ENCODE measurements at places on chromosomes 5 and 9.

DNA sequence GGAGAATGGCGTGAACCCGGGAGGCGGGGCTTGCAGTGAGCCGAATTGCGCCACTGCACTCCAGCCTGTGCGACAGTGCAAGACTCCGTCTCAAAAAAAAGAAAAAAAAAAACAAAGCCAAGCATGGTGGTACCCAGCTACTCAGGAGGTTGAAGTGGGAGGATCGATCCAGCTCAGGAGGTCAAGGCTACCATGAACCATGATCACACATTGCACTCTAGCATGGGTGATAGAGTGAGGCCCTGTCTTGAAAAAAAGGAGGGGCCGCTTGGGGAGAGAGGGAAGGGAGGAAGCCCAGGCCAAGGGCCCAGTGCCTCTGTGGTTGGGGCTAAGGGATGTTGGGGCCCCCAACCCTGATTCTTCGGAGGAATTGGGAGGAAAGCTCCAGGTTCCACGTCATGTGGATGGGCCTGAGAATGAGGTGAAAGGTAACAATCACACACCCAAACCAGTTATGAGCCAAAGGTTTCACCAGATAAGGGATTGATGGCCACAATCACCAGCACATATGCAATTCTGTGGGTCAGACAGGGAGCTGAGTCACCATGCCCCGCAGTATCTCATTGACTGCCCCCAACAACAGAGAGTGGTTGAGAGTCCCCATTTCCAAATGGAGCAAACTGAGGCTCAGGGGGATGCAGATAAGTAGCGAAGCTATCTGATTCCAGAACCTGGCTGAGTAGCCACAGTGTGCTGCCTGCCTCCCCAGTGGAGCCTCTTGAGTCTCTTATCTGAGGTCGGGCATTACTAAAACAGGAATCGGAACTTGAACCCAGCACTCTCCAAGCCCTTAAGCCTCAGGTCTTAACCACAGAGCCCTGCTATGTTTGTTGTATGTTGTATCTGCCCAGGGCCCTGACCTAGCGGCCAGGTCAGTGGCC, 20.5 kb downstream of the SWI5 start:
- DNase-seq = no peak

DNA sequence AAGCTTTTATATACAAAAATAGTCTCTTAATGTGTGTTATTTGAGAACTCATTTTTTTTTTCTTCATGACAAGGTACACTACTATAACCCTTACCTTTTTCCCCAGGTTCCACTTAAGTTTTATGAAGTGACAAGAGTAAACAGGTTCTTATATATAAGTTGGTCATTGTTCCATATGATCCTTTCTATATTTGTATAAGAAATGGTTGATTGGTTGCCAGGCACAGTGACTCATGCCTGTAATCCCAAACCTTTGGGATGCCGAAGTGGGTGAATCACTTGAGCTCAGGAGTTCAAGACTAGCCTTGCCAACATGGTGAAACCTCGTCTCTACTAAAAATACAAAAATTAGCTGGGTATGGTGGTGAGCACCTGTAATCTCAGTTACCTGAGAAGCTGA, 108.3 kb downstream of the PCSK1 start:
- no peak for DNase-seq

- DNase-seq = no peak
Observed at GRCh38 chr9:136100700-136101614, 5.9 kb upstream of the NACC2 start.

GRCh38 chr5:151627650-151628049, 36.5 kb upstream of the FAT2 start:
- DNase-seq = no peak

- no peak for DNase-seq
Observed at GRCh38 chr5:53002491-53002890, 13.3 kb downstream of the ITGA2 start.

- DNase-seq = no peak
Observed at GRCh38 chr5:89168766-89169165, 285.8 kb upstream of the MEF2C start.

GRCh38 chr9:126683698-126684044, 69.9 kb downstream of the LMX1B start:
- no peak for DNase-seq

Measured in glomerular endothelial cell (primary cell).